Activated CD4-positive, alpha-beta T cell treated with anti-CD3 and anti-CD28 coated beads, Interleukin-2, amount 10 ng/mL, durations not matched to agents 24 days and 14 days (primary cell): ENCODE measurements at places on chromosomes 16 and 17. TPM values are rescaled to one million over a fixed set of nuclear protein-coding genes. Genes with fewer than 3 reads are reported as not detected.

SHISA9 gene
- 0.12 TPM in 1 of 2 replicates, not detected in the other for total RNA-seq

MAF gene
- 61.5 and 62.8 TPM in 2 replicates for total RNA-seq

CA7 gene
- 0.28 and 0.56 TPM in 2 replicates for total RNA-seq

PRR35 gene
- not detected in 2 replicates for total RNA-seq

FA2H gene
- not detected in 2 replicates for total RNA-seq

RPS6KB1 gene
- total RNA-seq, result 64.0 and 66.4 TPM in 2 replicates
